ENCODE measurements at places on chromosomes 12 and 14.

GRCh38 chr14:61489932-61490331, 168.6 kb downstream of the PRKCH start:
- no peak for DNase-seq

DNA sequence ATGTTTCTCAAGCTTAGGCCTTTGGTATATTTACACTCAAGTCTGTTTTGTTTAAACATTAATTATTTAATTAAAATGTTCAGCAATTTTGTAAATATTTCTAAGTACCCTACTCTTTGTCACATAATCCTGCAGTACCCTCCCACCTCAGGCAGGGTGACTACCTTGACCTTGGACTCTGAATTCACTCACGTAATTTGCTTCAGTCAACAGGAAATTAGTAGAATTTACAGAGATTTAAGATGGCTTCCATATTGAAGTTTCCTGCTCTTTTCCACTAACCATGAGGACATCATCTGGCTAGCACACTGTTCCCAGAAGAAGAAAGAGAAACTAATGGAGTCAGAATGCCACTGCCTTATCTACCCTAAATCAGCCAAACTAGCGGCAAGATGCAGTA, 967 bp upstream of the TAS2R19 start:
- DNase-seq = no peak

DNA sequence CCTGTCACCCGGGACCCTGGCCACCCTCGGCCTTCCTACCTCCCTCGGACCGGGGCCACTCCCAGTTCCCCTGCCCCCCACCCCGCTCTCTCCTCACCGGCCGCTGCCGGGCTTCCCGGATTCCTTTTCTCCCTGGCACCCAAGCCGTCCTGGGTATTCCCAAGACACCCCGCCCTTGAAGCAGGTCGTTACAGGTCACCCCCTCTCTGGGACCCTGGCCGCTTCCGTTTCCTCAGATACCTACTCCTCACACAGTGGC, 493 bp downstream of the NUMB start:
- DNase-seq = peak; percentile 13

DNA sequence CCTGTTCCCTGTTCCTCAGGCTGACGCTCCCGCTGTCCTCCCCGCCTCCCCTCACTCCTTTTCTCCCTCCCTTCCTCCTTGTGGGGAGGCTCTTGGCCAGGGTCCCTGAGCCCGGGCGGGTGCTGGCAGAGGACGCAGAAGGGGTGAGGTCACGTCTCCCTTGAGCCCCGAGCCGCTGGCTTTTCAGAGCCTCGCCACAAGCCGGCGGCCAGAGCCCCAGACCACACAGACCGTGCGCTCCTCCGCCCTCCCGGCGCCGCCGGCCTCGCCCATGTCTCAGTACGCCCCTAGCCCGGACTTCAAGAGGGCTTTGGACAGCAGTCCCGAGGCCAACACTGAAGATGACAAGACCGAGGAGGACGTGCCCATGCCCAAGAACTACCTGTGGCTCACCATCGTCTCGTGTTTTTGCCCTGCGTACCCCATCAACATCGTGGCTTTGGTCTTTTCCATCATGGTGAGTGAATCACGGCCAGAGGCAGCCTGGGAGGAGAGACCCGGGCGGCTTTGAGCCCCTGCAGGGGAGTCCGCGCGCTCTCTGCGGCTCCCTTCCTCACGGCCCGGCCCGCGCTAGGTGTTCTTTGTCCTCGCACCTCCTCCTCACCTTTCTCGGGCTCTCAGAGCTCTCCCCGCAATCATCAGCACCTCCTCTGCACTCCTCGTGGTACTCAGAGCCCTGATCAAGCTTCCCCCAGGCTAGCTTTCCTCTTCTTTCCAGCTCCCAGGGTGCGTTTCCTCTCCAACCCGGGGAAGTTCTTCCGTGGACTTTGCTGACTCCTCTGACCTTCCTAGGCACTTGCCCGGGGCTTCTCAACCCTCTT, at the start of gene TMEM233:
TSS of gene TMEM233 (plus strand) at position 197 of the 821 bp plus-strand sequence. CDS start at position 272, 75 bp downstream.
- DNase-seq = no peak

- DNase-seq = peak; percentile 84
Measured at GRCh38 chr12:122895704-122896636, at the start of gene VPS37B. TSS of gene VPS37B (minus strand) at chr12:122896124. CDS start at chr12:122896062, 62 bp downstream.

- peak; percentile 7 for DNase-seq
Measured at GRCh38 chr14:99732436-99733210, 48.5 kb downstream of the CYP46A1 start.

DNA sequence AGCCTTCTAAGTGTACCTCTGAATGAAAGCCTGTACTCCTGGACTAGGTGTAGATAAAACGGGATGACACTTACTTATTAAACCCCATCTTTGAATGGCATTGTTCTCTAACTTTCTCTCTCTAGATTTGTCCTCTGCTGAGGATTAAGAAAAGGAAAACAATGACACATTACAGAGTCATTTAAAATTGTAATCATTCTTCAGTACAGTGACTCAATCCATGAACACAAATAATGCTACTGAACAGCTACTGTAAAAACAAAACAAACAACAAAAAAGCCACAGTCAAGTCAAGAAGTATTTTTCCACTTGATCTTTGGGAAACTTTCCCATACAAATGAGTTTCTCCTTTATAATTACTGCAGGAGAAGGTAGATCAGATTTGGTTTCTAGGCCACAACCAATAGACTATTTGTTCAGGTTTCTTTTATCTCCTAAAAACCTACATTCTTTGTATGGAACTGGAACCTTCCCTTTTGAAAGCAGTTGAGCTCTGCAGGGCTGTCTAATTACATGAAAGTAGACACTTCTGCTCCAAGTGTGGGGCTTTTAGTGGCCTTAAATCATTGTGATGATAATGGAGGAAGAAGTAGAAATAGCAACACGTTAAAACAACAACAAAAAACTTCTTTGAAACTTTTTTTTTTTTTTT, 219.1 kb downstream of the ESR2 start:
- DNase-seq = no peak

DNA sequence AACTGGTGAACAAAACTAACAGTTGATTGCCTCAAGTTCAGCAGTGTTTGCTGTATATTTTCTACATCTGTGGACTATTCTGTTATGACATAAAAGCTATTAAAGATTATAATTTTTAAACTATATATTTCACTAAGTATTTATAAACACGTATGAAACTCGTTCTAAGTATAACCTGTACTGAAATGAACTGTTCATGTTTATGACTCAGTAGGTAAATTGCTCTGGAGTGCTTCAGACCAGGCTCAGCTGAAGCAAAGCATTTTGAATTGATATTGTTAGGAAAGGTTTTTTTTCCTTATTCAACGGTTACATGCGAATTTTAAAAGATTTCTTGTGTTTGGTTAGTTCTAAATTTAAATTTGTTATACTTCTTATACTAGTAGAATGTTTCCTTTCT, 151.3 kb downstream of the RAD51B start:
- DNase-seq = no peak
